ENCODE measurements at places on chromosomes 13 and 19.
A peak's percentile ranks its signal among the peaks of the same experiment; 100 is the strongest.

DNA sequence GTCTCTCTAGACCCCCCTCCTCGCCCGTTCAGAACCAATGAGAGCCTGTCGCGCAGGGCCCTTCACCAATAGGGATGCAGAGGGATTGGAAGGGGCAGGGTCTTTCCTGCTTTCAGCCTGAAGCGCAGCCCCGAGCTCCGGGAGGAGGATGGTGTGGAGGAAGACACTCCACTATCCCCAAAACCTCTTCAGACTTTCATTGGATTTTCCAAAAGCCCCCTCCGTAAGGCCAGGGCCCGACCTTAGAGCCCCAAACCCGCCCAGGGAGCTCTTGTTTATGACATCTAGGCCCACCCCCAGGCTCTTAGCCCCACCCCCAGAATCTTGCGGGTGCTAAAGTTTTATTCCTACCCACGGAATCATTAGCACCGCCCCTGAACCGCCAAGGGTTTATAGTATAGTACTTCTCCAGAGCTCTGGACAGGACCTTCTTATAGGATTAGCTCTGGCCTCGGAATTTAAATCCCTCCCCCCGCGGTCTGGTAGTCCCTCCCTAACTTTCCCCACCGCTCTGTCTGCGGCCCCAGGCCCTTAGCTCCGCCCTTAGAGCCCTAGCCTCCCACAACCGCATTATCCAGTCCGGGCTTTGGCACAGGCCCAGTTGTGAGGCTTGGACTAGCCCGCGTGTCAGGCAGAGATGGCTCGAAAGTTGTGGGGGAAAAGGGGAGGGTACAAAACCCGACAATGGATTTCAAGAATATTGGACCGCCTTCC lies 6.6 kb upstream of the EML2 start:
- H3K27me3 ChIP-seq, result no peaks in the 10 kb centered on the region
- peaks cover 6% of the 10 kb centered on the region for H3K4me1 ChIP-seq
- H3K4me3 ChIP-seq, result peak overlapping the region; percentile 46
- DNase-seq, result peak; percentile 82
- H3K36me3 ChIP-seq, result no peaks in the 10 kb centered on the region
- H3K27ac ChIP-seq, result no peak overlapping the region

DNA sequence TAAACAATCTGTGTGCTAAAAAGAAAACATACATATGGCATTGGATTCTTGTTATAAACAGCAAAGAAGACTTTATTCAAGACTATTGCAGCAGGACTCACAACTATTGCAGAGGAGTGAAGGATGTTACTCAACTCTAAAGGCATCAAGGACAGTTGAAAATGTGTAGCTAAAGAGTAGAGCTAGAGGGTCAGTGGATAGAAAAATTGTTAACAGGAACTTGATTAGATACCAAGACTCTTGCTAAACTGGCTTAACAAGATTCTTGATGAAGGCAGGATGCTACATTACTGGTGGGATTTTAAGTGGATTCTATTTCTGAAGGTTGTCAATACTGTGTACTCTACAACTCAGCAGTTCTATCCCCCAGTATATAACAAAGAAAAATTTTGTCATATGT lies 1183.3 kb downstream of the SLITRK1 start:
- H3K4me1 ChIP-seq, result no peaks in the 10 kb centered on the region
- H3K36me3 ChIP-seq, result no peaks in the 10 kb centered on the region
- no peak overlapping the region for H3K27ac ChIP-seq

GRCh38 chr19:14479975-14480699 lies 5.0 kb upstream of the PTGER1 start:
- H3K27ac ChIP-seq, result peak overlapping the region; percentile 27
- peaks cover 19% of the 10 kb centered on the region for H3K36me3 ChIP-seq
- DNase-seq, result peak; percentile 22
- no peak overlapping the region for H3K4me3 ChIP-seq
- H3K27me3 ChIP-seq, result no peaks in the 10 kb centered on the region
- H3K4me1 ChIP-seq, result peaks cover 19% of the 10 kb centered on the region

DNA sequence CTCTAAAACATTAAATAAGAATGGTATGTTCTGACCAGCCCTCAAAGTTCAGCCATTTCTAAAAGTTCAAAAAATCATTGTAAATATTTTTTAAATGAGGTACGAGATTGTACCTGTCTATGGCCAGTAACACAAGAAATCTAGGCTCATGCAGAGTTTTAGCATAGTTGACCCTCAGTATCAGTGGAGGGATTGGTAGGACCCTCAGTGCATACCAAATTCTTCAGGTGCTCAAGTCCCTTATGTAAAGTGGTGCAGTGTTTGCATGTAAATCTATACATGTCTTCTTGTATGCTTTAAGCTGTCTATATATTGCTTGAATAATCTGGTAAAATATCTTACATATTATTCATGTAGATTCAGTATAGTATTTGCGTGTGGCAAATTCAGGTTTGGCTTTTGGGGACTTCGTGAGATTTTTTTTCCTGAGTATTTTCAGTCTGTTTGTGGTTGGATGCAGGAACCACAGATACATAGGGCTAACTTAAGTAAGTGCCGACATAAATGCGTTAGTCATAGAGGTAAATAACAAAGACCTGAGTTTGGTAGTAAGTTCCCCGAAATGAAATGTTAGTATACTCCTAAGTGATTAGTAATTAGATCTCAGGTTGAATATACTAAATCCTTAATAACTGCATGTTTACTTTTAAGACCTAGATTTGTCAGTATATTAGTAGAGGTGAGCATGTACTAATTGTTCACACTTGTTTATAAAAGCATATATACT lies 7.8 kb downstream of the MIR17HG start:
- no peaks in the 10 kb centered on the region for H3K27me3 ChIP-seq
- no peak overlapping the region for H3K27ac ChIP-seq
- H3K36me3 ChIP-seq, result peaks cover 4% of the 10 kb centered on the region
- peaks cover 4% of the 10 kb centered on the region for H3K4me1 ChIP-seq
- no peak overlapping the region for H3K4me3 ChIP-seq

DNA sequence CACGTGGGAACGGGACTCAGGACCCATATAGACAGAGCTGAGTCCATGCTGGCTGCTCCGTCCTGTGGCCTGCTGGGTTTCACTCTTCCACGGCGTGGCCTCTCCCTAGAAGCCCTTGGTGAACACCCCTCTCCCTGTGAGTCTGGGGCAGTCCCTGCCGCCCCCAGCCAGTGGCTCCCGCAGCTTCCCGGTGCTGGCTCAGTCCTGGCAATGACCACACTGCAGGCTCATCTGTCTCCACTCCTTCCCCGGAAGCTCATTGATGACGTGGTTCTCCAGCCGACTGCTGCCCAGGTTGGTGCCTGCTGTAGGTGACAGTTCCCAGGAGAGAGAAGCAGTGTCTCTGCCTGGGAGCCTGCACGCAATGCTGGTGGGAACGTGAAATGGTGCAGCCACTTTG lies 2.1 kb upstream of the TEX29 start:
- H3K27me3 ChIP-seq, result no peaks in the 10 kb centered on the region
- H3K4me1 ChIP-seq, result no peaks in the 10 kb centered on the region
- H3K36me3 ChIP-seq, result no peaks in the 10 kb centered on the region

DNA sequence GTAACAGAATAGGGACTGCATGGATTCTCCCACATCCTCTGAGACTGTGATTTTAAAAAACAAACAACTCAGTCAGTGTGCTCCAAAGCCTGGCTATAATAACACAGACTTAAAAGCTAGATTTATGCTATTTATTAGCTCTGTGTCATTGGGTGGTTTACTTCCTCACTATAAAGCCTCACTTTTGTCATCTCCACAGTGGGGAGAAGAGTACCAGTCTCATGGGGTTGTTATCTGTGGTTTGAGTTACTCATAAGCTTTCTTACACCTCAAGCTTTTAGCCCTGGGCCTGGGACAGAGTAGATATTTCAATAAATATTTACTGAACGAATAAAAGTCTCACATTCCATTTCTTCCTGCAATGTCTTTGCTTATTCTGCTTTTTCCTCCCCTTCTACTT lies 5.3 kb downstream of the RNASEH2B start:
- no peaks in the 10 kb centered on the region for H3K27me3 ChIP-seq
- no peak for DNase-seq
- peaks cover 14% of the 10 kb centered on the region for H3K4me1 ChIP-seq
- no peak overlapping the region for H3K4me3 ChIP-seq
- H3K36me3 ChIP-seq, result no peaks in the 10 kb centered on the region

All from fibroblast of lung (primary cell).